ENCODE measurements at places on chromosomes 3 and 15. TPM values are rescaled to one million over a fixed set of nuclear protein-coding genes. Genes with fewer than 3 reads are reported as not detected.

HIGD2B gene
- not detected for total RNA-seq

DNA sequence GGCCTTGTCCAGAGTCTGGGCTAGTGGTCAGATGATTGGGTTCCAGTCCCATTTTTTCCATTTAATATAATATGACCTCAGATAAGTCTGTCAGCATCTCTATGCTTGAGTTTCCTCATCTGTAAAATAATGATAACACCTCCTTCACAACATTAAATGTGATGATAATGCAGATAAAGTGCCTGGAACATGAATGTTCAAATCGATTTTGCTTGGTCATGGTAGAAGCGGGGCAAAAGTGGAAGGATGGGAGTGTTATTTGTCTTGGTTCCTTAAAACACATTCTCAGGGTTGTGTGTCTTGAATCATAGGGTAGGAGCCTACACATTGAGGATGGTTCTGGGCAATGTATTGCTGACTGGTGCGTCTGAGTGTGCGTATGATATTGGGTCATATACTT, 16.9 kb downstream of the ARIH2 start:
- no peak for DNase-seq

LARP6 gene
- total RNA-seq = 3.5 TPM

- no peak for DNase-seq
Observed at GRCh38 chr15:67156426-67156825, 91.0 kb downstream of the SMAD3 start.

Data from colonic mucosa (tissue), 4 donors.